ENCODE measurements at places on chromosomes 2 and 18. TPM values are rescaled to one million over a fixed set of nuclear protein-coding genes. Genes with fewer than 3 reads are reported as not detected.

ANKRD30B gene
- total RNA-seq = not detected

HOXD12 gene
- total RNA-seq = not detected

MALL gene
- 130 TPM for total RNA-seq

RAX gene
- total RNA-seq = not detected

SEPTIN2 gene
- 265 TPM for total RNA-seq

COLEC12 gene
- not detected for total RNA-seq

CFAP210 gene
- total RNA-seq = 0.33 TPM

DHRS9 gene
- 3.2 TPM for total RNA-seq

POU3F3 gene
- total RNA-seq = 0.05 TPM

BOLL gene
- total RNA-seq = not detected

TRIB2 gene
- total RNA-seq = 0.41 TPM

TMEM247 gene
- not detected for total RNA-seq

COL6A3 gene
- 0.10 TPM for total RNA-seq

GLI2 gene
- 18.5 TPM for total RNA-seq

TTR gene
- 0.22 TPM for total RNA-seq

OR6B2 gene
- not detected for total RNA-seq

IL1F10 gene
- not detected for total RNA-seq

AKAIN1 gene
- total RNA-seq = not detected

CNPPD1 gene
- 44.4 TPM for total RNA-seq

Measured in A549 treated with CpdA at 1 μM for 4 hours (cell line).